ENCODE measurements at places on chromosomes 5 and 9.

- no peak for DNase-seq
These were observed 119.5 kb upstream of the CTNND2 start for GRCh38 chr5:12023614-12024241.

DNA sequence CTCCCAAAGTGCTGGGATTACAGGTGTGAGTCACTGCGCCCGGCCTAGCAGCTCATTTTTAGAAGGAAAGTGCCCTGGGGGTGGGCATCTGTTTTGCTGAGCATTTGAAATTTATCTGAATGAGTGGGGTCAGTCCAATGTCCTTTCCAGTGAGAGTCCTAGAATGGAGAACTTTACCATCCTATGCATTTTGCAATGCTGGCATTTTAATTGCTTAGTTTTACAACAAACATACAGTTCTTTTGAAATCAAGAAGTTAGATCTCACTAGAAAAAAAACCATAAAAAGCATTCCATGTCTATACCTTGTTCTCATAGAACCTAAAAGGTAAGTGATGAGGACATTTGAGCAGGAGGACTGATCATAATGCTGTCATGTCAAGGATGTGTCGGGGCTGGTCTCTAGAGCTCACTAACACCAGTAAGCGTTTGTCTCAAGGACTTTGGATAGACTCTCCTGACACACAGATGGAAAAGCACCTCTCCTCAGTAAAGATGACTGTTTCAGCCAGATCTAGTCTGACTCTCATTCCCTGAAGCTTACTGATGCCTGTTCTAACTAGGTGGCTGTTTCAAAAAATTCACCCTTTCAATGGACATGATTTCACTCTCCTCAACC is 83.9 kb downstream of the DCP2 start:
- no peak for DNase-seq

DNA sequence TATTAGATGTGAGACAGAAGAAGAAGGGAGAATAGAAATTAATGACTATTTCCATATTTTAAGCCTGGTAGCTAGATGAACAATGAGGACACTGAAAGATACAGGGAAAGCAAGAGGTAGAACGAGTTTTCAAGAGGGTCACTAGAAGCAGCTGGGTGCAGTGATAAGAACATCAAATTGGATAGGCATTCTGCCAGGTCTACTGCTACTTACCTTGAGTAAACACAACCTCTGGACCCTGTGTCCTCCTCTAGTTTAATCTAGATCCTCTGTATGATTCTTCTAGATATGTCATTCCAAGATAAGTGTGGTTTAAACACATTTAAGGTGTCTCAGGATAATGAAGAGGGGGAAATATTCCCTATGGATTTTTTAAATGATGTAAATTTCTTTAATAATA is 31.2 kb downstream of the OTP start:
- DNase-seq, result no peak

DNA sequence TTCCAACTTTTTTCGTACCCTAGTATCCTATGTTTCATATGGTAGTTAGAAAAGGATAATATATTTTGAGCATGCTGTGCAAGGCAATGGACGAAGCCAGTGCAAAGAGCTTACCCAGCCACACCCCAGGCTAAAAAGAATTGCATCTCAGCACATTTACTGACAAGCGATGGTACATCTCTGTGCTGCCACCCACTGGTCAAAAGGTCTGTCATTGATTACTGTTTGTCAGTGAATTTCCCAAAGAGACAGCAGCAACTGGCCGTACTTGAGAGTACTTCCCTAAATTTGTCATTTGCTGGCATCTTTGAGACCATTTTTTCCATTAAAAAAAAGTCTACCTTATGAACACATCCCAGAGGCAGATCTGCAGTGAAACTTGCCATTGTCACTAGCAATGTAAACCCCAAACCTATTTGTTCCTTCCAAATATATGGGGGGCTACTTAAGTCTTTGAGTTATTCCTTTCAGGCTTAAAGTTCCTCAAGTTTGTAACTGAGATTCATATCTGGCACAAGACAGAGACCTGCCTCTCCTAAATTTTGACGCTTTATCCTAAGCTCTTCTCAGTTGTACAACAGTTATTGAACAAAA is 184.3 kb downstream of the CTNND2 start:
- DNase-seq, result no peak

DNA sequence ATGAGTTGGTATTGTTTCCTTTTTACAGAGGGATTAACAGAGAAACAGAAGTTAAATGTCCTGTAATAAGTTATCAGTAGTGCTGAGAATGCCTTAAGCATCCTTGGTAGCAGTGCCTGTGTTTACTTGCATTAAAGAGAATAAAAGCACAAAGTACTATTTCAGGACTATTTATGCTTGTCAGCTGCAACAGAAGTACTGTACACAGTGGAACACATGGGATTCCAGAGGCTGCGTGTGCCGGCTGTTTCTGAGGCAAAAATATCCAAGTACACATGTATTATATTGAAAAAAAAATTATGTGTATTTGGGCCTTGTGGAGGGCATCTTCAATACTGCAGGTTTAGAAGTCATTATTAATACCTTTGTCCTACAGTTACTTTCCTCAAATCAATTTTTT is 58.2 kb upstream of the ACTBL2 start:
- no peak for DNase-seq

- DNase-seq, result no peak
These were observed 1640.9 kb upstream of the C9orf72 start for GRCh38 chr9:29214154-29214689.

DNA sequence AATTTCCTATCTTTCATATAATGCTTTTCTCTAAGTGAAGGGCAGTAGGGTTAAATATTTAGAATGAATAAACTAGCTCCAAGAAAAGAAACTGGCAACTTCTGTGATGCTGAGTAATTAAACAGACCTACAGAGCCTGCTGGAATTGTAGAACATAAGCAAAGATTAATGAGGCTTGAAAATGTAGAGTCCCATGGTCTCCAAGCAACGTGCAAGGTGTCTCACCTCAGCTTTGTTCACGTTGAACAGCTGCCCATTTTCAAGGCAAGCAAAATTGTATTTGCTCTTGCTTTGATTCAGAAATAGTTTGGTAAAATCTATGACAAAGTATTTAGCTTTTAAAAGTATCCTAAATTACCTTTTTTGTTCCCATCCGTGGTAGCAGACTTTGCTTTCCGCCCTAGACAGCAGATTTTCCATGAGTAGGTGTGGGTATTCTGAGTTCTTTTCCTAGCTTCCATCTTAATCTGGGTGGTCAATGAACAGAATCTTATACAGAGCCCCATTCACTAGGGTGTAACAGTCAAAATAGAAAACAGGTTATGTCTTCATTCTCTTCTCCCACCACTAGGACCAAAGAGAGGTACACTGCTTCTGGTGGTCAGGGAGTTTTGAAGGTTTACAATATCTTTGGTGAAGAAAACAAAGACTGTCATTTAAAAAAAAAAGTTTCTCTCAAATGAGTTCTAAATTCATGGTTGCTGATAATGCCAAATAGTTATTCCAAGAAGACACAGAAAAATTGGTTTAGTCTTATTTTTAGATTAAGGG is 52.1 kb upstream of the TYRP1 start:
- no peak for DNase-seq

GRCh38 chr5:57207681-57208080 is 33.8 kb downstream of the GPBP1 start:
- DNase-seq, result no peak

DNA sequence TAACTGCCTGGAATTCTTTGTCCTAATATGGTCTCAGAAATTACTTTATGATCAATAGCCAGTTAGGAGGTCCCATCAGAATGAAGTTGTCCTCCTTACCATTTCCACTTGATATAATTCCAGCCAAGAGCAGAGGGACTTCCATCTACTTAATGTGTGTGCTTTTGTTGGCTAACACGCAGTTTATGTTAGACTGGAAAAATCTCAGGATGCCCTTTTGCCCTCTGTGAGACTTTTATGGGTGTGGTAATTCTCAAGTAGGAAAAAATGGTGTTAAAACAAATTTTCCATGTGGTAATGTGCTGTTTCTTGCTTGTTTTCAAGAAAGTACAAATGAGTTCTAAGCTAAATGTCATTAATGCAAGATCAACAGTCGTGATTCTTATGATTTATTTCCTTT is 327.1 kb downstream of the MTRR start:
- DNase-seq, result no peak

DNA sequence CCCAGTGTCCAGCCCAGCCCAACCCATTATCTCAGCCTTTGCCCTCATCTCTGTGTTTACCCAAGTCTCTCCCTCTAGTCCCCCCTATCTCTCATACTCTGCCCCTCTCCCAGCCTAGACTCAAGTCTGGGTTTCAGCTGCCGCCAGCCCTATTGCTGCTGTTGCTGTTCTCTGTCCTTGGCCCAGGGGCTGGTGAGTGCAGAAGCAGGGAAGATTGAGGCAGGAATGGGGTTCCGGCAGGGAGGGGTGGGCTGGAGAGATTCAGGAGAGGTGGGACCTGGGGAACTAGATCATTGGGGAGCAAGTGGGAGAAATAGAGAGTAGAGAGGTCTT is 702 bp downstream of the TMEM8B start:
- no peak for DNase-seq

GRCh38 chr5:132297211-132297940 is 3.2 kb downstream of the SLC22A4 start:
- DNase-seq, result no peak

DNA sequence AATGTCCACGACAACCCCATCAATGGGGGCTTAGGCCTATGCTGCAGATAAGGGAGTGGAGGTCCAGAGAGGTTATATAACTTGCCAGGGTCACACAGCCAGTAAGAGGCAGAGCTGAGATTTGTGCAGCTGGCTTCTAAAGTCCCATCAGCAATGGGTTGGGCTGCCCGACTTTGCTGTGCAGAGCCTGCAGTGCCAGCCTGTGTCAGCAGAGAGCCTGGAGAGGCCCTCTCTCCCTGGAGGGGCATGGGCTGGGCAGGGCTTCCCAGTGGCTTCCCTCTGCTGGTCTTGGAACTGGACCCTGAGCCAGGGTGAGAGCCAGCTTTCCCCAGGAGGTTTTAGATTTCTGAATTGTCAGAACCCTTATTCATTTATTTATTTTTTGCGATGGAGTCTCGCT is 77.2 kb upstream of the RAPGEF1 start:
- no peak for DNase-seq

All from stimulated activated CD8-positive, alpha-beta memory T cell treated with anti-CD3 and anti-CD28 coated beads, Interleukin-15, amount 100 ng/mL, for 48 hours (primary cell).